ENCODE measurements at places on chromosomes 7 and 10.

- DNase-seq = no peak
These were observed 247.7 kb downstream of the MAD1L1 start for GRCh38 chr7:1985042-1985441.

DNA sequence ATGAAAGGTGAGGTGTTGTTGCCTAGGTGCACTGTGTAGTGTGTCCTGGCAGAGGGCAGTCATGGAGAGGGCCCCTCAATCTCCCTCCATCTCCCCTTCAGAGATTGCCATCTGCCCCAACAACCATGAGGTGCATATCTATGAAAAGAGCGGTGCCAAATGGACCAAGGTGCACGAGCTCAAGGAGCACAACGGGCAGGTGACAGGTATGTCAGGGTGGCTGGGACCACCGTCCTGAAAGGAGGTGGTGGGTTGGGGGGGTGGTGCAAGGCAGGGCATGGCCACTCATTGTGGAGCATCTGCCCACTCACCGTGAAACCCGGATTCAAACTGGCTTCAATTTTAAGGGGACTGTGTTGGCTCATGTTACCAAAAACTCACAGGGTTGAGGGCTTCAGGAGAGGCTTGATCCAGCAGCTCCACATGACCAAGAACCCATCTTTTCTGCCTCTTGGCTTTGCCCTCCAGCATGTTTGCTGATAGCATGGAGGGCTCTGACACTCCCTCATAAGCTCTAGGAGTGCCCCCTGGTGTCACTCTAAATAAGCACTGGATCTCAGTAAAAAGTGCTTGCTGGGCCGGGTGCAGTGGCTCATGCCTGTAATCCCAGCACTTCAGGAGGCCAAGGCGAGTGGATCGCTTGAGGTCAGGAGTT lies 12.2 kb downstream of the ARPC1B start:
- DNase-seq = peak; percentile 26

- DNase-seq = no peak
These were observed 12.7 kb upstream of the DNAJB12 start for GRCh38 chr10:72367301-72367960.

DNA sequence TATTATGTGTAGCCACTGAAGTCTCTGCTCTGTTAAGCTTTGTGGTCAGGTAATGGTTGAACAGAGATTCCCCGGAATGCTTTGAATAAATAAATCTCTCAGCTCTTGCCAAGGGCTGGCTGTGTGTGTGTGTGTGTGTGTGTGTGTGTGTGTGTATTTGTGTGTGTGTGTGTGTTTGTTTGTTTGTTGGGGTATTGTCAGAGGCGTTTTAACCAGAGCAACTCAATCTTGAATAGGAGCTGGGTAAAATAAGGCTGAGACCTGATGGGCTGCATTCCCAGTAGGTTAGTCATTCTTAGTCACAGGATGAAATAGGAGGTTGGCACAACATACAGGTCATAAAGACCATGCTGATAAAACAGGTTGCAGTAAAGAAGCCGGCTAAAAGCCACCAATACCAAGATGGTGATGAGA lies 256.2 kb upstream of the CACNA2D1 start:
- DNase-seq = peak; percentile 86

- peak; percentile 21 for DNase-seq
These were observed 1.6 kb downstream of the SFMBT2 start for GRCh38 chr10:7409045-7409731.

GRCh38 chr7:124724079-124724478 lies 41.5 kb downstream of the GPR37 start:
- DNase-seq = no peak

DNA sequence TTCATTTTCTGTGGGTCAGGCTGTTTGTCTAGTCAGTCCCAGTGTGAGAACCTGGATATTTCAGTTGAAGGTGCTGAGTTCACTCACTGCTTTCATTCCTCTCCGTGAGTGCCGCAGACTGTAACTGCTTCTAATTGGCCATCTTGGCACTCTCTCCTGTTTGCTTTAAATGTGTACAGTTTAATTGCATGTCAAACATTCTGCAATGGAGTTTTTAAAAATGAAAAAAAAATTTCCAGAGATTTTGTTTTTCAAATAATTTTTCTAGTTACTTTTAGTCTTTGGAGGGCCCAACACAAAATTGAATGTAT lies 87.8 kb downstream of the CCSER2 start:
- no peak for DNase-seq

GRCh38 chr7:30702200-30702599 lies 19.9 kb upstream of the CRHR2 start:
- DNase-seq = peak; percentile 16

- no peak for DNase-seq
These were observed 75.8 kb downstream of the MAD1L1 start for GRCh38 chr7:2156756-2157472.

GRCh38 chr7:153832160-153832559 lies 220.0 kb upstream of the DPP6 start:
- DNase-seq = no peak

DNA sequence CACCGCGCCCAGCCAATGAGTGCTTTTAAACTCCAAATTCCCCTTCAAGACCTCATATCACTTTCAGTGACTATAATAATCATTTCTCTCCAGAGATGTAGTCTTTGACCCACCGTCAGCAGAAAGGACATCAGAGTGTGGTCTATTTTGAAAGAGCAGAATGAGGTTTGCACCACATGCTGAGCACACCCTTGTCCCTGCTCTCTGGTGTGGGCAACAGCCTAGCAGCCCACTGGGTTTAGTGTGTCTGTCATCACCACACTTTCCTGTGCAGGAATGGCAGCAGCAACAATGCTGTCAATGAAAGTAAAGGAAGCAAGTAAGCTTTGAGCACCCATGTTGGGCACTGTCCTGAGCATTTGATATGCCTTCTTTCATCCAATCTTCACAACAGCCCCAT lies 122.4 kb downstream of the PLXNA4 start:
- DNase-seq = no peak

DNA sequence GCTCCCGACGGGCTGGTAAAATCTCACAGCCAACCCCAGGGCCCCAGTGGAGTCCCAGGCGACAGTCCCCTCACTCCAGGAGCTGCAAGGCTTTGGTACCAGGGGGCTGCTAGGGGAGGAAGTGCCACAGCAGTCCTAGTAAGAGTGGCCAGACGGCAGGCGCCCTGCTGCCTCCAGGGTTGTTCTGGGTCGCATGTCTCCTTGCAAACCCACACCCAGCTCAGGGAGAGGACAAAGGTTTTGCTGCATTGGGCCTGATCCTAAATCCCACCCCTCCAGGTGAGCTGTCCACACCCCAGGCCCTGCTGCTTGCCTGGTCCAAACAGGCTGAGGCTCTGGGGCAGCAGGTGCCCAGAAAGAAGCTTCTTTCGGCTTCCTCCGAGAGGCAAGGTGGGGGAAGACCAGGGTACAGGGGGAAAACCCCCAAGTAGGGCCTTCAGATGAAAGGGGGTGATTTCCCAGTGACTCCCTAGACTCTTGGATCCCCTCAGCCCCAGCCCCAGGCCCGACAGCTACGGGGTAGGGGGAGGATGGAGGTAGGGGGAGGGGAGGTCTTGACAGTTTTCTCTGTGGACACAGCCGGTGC lies 4.2 kb upstream of the KCP start:
- no peak for DNase-seq

DNA sequence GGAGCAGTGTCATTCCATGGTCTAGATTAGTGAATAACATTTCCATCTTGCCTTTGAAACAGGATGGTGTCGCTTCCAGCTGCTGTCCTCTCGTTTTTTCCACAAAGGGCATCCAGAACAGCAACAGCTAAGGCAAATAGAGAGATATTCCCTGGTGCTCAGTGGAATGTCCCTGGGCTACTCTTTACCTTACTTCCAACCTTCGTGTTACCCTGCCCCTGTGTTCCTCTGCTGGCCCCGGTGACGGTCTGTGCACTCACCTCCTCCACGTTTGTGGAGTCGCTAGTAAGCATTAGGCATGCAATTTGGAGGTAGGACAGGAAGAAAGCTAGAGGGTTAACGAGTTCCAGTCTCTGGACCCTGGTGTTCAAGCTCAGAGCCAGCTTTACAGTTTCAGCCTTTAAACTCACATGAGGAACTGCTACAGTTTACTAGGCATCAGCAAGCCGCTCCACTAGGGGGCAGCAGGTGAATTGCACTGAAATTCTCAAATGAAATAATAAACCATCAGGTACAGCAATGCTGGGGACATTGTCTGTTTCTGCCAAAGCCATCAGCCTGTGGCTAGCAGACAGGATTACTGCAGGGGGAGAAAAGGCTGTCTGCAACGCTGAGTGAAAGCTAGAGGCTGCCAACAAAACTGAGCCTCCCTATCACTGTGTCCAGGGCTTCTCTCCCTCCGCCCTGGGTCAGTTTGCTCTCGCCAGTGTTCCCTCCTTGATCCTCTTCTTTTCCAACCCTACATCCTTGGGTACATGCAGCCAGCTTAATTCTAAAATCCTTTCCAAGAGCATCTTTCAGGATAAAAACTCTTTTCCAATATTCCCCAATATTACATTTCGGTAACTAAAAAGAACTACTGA lies 9.0 kb downstream of the MRPL32 start:
- DNase-seq = peak; percentile 69

GRCh38 chr10:13729586-13730305 lies 143.0 kb downstream of the PRPF18 start:
- DNase-seq = no peak

DNA sequence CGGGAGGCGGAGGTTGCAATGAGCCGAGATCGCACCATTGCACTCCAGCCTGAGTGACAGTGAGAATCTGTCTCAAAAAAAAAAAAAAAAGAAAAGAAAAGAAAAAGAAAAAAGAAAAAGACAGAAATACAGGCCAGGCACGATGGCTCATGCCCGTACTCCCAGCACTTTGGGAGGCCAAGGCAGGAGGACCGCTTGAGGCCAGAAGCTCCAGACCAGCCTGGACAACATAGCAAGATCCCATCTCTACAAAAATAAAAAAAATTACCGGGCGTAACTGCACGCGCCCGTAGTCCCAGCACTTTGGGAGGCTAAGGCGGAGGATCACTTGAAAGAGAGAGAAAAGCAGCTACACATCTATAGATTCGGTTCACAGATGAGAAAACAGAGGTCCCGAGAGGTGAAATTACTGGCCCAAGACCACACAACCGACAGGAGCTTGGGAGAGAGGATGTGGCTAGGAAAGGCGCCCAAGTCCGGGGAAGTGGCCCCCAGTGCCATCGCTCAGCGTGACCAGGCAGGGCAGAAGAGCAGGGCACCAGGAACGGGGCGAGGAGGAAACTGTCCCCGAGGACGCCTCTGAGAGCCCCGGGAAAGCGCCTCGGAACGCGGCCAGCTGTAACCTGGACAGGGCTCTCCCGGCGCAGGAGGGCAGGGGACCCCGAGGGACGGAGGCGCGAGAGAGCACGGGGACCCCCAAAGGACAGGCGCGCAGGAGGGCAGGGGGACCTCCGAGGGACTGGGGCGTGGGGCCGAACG lies 612 bp downstream of the SNX8 start:
- DNase-seq = no peak

DNA sequence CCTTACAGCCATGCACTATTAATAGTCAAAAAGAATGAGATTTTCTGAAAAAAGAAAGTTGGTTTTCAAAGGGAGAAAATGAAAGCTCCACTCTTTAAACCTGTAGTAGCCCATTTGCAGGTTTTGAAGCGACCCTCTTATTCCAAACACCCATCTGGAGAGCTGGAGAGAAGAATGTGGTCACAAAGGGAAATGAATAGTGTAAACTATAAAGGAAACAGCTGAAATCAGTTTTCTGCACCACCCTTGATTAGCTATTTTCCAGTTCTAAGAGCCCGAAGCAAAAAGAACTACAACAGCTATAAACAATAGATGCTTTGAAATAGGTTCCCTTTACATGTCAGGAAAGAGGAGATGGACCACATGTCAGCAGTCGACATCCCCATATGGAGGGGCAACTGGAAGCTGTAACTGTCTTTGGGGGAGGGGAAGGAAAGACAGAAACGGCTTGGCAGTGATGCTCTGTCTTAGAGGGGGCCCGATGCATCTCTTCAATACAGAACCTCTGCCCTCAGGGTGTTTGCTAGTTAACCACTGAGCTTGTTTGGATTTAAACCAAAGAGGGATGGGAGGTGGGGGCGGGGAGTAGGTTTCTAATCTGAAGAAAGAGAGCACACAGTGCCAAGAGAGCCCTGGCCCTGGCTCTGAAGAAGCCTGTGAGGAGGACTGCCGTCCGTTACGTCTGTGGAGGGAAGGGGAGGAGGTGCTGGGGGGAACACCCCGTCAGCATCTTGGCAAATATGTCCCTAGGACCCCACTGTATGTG lies 55.3 kb downstream of the CPVL start:
- no peak for DNase-seq

All from small intestine (tissue), 16 donors.